ENCODE measurements at places on chromosomes 11 and 22.

GRCh38 chr11:77111277-77111676, 8.6 kb downstream of the OMP start:
- no peak for DNase-seq

GRCh38 chr11:101810546-101810945, 104.3 kb upstream of the CEP126 start:
- DNase-seq: no peak

DNA sequence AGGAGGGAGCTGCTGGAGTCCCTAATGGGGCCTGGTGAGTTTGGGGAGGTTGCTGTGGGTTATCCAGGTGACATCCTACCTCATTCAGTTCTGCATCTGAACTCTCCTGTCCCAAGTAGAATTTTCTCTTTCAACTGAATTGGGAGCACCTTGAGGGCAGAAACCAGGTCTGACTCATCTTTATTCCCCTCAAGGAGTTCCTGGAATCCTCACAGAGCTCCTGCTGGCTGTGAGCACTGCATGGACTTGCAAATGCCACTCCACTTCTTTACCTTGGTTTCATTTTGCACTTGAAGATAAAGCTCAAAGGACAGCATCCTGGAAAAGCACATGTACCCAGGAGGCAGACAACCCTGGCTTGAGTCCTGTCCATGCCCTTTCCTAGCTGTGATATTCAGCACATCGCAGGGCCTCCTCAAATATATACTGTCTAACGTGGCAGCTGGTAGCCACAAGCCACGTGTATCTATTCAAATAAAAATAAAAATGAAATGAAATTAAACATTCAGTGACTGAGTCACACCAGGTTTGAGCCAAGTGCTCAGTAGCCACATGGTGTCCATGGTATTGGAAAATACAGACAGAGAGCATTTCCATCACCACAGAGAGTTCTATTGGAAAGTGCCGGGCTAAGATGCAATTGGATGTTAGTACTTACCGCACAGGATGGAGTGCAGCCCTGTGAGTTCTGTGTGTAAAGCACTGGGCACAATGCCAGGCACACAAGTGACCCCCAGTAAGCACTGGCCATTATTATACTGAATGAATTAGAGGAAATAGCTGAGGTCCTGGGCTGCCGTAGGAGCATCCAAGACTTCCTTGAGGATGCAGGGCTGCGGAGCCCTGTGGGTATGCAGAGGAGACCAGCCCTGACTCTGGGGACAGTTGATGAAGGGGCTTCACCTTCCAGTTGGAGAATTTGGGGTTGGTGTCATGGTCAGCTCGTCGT, 149.0 kb downstream of the PKNOX2 start:
- no peak for DNase-seq

GRCh38 chr11:119687373-119688046, 41.5 kb downstream of the NECTIN1 start:
- DNase-seq: no peak

DNA sequence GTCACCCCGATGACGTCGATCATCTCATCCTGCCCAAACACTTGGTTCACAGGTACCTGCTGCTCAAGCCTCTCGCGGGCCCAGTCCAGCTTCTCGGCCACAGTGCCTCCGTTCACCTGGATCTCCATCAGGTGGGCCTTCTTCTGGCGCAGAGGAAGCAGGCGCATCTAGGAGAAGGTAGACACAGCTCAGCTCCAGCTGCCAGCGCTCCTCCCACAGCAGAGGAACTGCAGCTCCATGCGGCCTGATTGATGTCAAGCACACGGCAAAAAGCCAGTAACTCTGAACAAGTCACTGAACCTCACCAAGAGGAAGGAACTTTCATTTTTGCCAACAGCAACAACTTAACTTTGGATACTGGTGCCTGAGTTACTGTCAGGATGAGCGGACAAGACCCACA, 4.0 kb downstream of the RPL3 start:
- DNase-seq: no peak

DNA sequence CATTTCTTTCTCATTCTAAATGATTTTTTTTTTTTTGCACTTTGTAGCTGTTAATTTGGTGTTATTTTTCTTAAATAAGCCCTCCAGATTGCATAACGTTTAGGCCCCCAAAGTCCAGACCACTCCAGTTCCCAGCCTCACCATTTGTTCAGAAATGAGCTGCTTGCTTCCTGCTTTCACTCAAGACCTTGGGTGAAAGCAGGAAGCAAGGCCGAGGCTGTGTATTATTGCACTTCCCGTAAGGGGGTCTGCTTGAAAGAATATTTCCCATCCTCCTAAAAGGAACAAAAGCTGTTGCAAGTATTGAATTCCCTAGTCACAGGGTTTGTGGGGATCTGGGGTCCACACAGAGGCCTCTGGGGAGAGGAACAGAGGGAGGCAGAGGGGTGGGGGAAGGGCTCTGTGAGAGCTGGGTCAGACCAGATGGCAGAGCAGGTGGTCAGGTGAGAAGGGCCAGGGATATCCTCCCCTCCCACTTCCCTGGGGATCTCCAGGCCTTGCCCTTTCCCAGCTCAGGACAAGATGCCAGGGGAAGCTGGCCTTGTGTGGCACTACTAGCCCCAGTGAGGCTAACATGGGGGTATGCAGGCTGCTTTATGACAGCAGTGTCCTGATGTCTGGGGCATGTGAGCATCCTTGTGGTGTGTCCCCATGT, 51.6 kb upstream of the MYEOV start:
- peak; percentile 30 for DNase-seq

DNA sequence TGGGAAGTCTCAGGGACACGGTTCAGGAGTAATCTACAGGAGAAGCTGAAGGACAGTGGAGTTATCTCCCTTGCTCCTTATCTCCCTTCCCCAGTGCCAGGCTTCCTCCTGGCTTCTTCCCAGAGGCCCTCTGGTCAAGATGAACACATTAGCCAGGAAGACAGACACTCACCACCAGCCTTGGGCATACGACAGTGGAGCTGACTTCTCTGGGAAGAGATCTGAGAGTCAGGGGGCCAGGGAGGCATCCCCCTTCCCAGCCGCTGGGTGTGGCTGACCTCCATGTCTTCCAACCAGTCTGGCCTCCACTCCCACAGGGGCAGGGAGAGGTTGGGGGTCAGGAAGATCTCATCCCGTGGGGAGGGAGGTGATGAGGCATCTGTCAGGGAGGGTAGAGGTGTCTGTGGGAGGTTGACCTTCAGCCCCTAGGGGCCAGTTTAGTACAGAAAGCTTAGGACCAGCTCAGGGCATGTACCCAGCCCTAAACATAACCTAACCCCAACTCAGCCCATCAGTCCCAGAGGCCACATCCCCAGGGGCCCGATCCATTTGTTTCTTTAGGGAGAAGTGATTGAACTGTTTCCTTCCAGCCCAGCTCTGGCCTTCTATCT, 12.7 kb downstream of the ROBO4 start:
- no peak for DNase-seq

DNA sequence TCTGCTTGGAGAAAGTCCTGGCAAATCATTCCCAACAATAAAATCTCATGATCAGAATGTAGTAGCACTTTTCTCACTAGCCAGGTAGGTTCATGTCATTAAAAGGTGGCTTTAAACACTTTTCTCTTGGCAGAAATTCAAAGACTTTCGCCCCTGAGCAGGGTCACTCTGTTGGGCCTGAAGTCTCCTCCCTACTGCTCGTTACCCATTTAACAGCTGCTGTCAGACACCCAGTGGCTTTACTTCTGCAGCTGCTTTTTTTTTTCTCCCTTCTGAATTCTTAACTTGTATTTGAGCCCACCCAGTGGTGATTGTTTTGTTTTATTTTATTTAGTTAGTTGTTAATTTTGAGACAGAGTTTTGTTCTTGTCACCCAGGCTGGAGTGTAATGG, 25.0 kb downstream of the ARHGAP8 start:
- DNase-seq: no peak

DNA sequence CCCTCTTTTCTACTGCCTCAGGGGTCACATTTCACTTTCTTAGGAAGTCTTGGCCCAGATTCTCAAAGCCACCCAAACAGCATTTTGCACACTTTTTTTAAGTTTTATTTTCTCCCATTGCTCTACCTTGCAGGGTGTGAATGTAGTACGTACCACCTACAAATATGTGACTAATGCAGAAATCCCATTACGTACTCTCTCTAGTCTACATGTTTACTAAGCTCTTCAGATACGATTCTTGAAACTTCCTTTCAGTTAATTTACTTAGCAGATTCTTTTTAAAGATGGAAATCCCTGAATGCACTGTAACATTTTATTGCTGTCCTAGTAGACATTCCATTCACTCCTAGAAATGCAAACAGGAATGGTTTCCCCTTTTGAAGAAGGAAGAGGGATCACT, 61.3 kb downstream of the LRRC4C start:
- DNase-seq: no peak

- peak; percentile 74 for DNase-seq
These were observed 152.8 kb downstream of the NCAM1 start for GRCh38 chr11:113113801-113114704.

DNA sequence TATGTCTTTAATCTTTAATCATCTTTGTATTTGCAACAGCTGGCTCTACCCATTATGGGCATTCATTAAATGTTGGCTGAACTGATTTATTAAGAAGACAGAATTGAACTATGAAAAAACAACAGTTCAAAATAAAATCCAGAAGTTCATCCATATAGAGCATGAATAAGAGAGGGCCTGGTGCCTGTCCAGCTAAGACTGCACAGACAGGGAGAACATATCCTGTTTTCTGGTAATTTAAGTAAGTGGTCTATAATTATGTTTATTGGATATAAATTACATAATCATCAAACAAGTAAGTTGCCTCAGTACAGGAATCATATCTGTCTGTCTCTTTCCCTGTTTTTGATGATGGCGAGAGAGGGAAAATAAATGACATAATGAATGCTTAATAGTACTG, 137.2 kb downstream of the RBFOX2 start:
- no peak for DNase-seq

- no peak for DNase-seq
These were observed 5.1 kb downstream of the PGGHG start for GRCh38 chr11:293852-294661.

GRCh38 chr22:23259916-23260644, 79.8 kb downstream of the BCR start:
- no peak for DNase-seq

GRCh38 chr11:112498701-112499100, 238.0 kb upstream of the PLET1 start:
- no peak for DNase-seq

GRCh38 chr22:19636696-19637407, 77.5 kb upstream of the SEPTIN5 start:
- no peak for DNase-seq

- no peak for DNase-seq
These were observed 61.3 kb downstream of the CD6 start for GRCh38 chr11:61032824-61033223.

DNA sequence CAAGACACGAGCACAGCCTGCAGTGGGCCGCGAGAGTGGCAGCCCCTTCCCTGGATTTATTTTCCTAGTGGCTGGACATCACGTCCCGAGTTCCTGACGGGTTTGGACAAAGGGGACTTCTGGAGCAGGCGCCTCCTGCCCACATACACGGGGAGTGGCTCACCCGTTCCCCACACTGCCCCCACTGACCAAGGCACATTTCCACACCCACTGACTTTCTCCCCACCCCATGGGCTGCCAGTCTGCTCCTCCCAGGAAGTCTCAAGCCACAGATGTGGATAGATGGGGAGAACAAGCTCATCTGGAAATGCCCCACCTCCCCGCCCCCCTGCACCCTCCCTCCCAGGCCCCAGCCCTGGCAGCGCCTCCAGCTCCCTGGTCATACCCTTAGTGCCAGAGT, 34.0 kb upstream of the FADD start:
- no peak for DNase-seq

DNA sequence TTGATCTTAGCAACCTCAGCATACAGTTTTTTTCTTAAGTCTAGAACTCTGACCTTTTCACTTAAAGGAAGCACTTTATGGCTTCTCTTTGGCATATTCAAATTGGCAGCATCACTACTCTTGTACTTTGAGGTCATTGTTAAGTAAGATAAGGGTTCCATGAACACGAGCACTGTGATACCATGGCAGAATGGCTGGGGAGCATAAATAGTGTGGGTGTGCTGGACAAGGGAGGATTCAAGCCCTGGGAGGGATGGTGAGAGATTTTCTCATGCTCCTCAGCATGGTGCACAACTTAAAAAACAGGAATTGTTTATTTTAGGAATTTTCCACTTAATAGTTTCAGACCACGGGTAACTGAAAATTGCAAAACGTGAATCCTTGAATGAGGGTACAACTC, 111.4 kb downstream of the ATXN10 start:
- DNase-seq: no peak

DNA sequence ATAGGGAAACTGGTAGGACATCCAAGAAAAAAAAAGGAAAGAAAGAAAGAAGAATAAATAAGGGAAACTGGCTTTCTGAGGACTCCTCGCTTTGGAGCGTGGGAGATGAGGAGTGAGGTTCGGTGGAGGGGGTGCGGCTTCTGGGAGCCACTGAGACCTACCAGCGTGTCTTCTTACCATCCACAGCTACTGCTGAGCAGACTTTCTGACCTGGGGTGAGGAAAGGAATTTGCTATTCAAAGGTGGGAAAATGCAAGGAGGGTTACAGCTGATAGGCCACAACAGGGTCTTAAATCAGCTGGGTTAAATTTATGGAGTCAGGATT, 488 bp upstream of the SELENOM start:
- no peak for DNase-seq

- peak; percentile 71 for DNase-seq
These were observed 8.0 kb downstream of the IL10RA start for GRCh38 chr11:117993988-117994745.

DNA sequence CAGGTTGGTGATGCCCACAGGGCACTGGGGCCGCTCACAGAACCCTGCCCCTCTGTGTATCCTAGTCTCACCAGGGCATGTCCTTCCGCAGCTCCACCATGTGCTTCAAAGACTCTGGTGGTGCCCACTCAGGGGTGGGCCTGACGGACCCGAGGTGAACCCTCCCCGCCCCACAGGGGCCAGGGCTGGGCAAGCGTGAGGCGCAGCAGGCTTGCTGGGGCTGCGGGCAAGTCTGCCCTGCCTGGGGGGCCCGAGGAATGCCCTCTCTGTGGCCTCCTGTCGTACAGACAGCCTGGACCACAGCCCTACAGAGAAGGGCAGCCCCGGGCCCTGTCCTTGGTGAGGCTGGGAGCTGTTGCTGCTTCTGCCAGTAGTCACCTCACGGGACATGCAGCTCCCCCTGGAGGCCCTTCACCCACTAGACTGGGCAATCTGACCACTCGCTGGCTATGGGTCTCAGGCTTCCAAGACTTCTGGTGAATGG, 40.2 kb downstream of the TBX1 start:
- peak; percentile 35 for DNase-seq

DNA sequence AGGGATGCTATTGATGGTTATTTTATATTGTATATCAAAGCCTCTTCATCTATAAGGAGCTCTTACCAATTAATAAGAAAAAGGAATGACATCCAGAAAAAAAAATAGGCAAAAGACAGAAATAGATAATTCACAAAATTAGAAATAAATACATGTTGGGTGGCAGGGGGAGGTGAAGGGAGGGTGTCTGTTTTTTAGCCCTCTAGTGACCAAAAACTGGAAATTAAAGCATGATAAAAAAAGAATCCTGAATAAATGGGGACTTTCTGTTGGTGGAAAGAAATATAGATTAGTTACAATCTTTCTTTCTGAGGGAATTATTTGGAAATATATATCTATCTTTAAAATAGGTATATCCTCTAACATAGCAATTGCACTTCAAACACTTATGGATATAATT, 42.0 kb upstream of the TTC36 start:
- DNase-seq: no peak

- no peak for DNase-seq
These were observed 90.4 kb downstream of the GRIA4 start for GRCh38 chr11:105700271-105700670.

GRCh38 chr11:105022527-105022926, 441 bp downstream of the CASP5 start:
- no peak for DNase-seq

Measured in NB4 (cell line).